H9 (cell line): ENCODE measurements at places on chromosomes 16 and 17.

GRCh38 chr17:56018211-56018610, 135.1 kb upstream of the ANKFN1 start:
- DNase-seq: no peak

- DNase-seq: no peak
Measured at GRCh38 chr16:85563515-85564276, 49.4 kb upstream of the GSE1 start.

GRCh38 chr16:48448841-48449481, 63.7 kb upstream of the SIAH1 start:
- no peak for DNase-seq

- no peak for DNase-seq
Measured at GRCh38 chr16:15847611-15848175, 9.1 kb downstream of the MYH11 start.

- peak; percentile 61 for DNase-seq
Measured at GRCh38 chr16:55711959-55712876, 56.4 kb downstream of the SLC6A2 start.

DNA sequence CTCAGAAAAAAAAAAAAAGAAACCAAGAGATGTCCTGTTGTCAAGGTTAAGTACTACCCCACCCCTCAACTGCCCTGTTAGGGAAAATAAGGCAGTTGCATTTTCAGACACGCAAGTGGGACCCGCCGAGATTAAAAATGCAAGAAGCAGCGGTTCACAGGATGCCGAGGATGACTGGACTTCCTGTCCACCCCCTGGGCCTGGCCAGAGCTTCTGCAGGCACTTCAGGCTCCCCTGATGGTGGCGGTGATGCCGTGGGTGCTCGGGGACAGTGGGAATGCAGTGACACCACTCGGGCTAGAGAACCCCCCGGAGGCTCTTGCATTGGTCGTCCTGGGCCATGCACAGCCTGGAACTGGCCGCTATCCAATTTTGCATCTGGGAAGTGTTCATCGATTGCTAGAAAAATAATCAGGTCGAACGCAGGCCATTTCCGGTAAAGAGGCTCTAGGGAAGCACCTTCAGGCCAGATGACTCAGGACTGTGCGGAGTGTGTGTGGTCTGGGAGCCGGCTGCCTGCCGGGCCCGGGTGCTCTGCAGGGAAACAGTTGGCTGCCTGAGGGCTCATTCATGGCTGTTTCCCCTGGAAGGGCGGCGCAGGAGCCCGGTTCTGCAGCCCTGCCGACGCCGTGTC, 13.4 kb upstream of the CRISPLD2 start:
- DNase-seq: no peak

DNA sequence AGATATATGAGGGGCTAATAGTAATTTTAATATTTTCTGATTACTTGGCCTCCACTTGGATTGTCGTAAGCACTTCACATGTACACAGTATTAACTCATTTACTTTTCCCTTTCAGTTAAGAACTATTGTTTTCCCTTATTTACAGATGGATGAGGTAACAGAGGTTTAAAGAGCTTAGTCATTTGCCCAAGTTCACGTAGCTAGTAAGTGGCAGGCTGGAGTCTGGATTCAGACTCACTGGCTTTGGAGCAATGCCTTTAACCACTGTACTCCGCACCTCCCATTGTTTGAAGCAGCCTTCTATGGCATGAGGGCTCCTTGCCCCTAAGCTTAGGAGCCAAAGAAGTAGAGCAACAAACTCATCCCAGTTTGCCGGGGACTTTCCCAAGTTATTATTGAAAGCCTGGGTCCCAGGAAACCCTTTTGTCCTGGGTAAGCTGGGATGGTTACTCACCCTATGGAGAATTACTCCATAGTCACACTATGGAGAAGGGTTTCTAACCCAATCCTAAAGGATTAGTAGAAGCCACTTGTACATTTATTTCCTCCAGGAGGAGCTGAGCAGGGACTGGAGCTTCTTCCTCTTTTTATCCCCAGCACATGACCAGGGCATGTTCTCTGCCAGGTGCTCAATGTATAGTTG, 12.3 kb downstream of the FOXL1 start:
- DNase-seq: no peak

DNA sequence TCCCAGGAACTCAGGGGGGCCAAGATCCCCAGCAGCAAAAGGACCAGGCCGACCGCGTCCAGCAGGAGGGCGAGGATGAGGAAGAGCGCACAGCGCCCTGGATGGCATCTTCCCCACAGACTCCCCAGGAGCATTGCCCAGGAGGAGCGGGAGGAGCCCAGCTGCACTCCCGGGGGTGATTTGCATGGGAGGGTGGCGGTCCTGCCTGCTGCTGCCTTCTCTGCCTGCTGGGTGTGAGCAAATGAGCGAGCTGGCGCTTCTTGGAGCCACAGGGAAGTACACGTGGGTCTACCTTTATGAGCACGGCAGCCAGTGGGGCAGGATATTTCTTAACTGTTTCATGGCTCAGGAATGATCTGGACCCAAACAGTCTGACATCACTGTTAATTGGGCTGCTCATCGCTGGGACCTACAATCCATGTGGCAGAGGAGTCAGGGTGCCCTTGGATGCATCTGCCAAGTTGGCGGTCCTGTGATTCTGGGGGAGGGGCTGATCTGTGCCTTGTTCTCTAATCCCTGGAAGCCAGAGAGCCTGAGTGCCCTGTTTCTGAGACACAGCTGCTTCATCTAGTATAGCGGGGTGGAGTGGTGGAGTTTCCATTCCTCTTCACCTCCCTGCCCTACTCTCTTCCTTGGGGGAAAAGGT, at the start of gene TMEM238L:
Gene TMEM238L, minus strand, starts transcription at position 270 of the 646 bp plus-strand sequence. Its CDS starts 136 bp downstream, at position 134.
- no peak for DNase-seq

- peak; percentile 32 for DNase-seq
Measured at GRCh38 chr17:50842506-50843149, 7.2 kb downstream of the WFIKKN2 start.

DNA sequence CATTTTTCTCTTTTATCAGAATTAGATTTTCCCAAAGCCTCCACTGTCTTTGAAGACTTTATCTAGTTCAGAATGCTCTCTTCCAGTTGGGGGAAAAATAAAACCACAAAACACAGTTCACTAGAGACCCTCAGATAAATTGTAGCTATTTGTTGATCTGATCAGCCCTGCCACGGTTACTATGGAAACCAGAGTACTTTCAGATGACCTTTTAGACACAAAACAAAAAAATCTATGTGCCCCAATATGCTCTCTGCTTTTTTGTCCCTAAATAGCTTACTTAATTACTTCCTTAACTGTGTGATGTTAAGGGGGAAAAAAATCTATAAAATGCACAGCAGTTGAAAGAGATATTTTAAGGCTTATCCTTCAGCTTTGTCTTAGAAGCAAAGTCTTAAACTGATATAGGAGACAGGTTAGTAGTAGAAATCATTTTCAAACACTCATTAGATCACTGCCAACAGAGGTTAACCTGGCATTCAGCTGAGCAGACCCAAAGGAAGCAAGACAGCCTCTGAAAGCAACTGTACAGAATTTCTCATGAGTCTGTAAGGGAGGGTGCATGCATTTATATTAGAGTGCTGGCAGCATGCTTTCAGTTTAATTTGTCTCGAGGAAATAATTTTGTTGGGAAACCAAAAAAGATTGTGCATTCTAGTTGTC, 129.9 kb upstream of the CACNG5 start:
- no peak for DNase-seq

- peak; percentile 95 for DNase-seq
Measured at GRCh38 chr16:87560428-87561199, 41.7 kb upstream of the JPH3 start.

DNA sequence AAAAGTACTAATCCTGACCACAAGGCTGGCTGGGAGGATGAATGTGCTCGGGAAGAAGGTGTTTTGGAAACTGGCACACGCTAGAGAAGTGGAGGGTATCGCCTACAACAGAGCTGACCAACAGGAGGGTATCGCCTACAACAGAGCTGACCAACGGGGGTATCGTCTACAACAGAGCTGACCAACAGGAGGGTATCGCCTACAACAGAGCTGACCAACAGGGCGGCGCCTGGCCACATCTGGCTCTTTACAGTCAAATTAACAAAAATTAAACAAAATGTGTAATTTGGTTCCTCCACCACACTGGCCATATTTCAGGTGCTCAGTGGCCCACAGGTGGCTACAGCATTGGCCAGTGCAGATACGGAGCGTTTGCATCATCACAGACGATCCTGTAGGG, 153.5 kb downstream of the CMIP start:
- DNase-seq: no peak

DNA sequence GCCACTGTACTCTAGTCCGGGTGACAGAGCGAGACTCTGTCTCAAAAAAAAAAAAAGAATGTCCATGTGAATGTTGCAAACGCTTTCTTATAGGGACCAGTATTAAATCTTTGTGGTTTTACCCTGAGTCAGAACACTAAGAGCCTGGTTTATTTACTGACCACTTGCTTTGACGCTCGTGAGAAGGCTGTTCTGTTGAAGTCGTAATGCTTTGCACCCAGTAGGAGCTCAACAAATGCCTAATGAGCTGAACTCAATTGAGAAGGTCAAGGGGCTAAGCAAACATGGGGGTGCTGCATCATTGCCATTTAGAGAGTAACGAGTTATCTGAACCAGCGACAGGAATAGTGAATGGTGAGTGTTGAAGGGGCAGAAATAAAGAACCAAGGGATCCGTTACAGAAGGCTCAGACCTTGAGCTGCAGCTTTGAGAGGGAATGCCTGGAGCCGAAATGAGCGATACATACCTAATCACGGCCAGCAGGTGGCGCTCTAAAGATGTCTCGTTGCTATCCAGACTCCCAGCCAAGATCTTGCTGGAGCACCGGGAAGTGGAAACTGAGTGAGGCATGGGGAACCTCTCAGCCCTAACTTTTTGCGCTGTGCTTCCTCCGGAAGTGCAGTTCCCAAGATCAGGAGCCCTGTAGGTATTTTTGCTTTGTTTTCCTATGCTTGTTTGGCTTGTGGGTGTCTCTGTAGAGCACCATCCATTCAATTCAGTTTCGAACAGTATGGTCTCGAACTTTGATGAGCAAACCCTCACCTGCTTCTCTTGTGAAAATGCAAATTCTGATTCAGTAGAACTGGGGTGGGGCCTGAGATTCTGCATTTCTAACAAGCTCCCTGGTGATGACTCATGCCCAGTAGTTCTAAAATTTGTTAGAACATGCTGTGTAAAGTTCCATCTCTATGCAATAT, 12.6 kb upstream of the RNF222 start:
- peak; percentile 95 for DNase-seq

GRCh38 chr16:65201511-65201910, 79.6 kb upstream of the CDH11 start:
- no peak for DNase-seq

DNA sequence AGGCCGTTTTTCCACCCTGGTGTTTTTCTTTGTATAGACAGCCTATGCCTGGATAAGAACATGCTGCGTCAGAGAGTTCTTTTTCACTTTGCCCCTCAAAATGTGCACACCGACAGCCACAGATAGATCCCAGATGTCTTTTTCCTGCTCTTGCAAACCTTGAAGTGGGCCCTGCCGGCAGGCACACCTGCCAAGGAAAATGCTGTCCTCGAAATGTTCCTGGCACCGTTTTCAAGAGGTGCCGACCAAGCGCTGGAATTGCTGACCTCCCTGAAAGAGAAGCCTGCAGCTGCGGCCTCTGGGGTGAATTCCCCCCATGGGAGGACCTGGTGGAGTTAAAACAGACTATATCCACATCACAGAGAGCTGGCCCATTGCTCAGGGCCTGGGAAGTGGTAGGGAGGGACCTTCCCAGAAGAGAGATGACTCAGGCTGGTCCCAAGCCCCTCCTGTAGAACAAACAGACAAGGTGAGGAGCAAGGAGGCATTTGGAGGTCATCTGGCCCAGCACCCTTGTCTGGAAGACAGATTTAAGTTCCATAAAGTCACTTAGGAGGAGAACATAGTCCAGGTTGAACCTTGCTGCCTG, 668.1 kb downstream of the MAF start:
- no peak for DNase-seq

- no peak for DNase-seq
Measured at GRCh38 chr17:49699966-49700575, 7.7 kb downstream of the SLC35B1 start.

DNA sequence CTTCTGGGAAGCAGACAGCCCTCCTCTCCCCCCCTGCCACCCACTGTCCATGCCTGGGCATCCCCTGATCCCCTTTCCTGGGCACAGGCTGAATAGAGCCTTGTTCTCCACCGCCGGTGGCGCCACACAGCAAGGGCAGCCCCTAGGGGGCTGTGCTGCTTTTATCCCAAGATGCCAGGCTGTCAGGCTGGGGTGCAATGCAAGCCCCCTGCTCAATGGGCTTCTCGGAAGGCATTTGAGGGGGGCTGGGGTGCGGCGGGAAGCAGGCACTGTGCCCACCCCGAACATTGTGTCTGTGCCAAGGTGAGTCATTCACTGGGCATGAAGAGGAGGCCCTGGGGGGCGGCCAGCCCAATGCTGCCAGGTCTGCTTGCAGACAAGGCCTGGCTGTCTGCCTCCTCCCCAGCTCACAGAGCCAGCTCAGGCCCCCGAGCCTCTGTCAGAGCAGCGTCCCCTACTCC, 1.5 kb upstream of the GFAP start:
- no peak for DNase-seq
